Mesenchymal stem cell (in vitro differentiated cells and primary cell): ENCODE measurements at places on chromosomes 4 and X.

GRCh38 chr4:26821031-26821430 is 39.6 kb upstream of the STIM2 start:
- H3K4me1 ChIP-seq: no peaks in the 10 kb centered on the region
- no peak for DNase-seq
- H3K27me3 ChIP-seq: no peaks in the 10 kb centered on the region

DNA sequence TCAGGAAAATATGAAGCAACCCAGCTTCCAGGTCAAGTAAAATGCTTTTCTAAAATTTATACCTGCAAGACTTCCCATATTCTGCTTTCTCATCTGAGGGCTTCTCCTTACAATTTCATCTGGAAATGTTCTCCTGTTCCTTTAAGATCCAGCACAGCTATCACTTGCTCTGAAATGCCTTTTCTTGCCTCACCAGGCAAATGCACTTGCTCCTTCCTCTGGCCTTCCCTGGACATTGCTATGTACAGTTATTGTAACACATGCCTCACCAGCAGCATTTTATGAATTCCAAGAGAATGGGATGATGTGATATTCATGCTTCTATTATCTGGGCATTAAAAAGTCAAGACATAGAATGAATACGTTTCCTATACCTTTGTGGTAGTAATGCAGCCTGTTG is 842.1 kb upstream of the INTU start:
- peak; percentile 19 for DNase-seq
- H3K4me3 ChIP-seq: no peak overlapping the region
- no peak overlapping the region for H3K27ac ChIP-seq
- H3K4me1 ChIP-seq: peaks cover 3% of the 10 kb centered on the region
- no peaks in the 10 kb centered on the region for H3K36me3 ChIP-seq

GRCh38 chr4:25925486-25926201 is 11.6 kb downstream of the SMIM20 start:
- peaks cover 9% of the 10 kb centered on the region for H3K36me3 ChIP-seq
- no peak overlapping the region for H3K27ac ChIP-seq
- H3K27me3 ChIP-seq: no peaks in the 10 kb centered on the region

DNA sequence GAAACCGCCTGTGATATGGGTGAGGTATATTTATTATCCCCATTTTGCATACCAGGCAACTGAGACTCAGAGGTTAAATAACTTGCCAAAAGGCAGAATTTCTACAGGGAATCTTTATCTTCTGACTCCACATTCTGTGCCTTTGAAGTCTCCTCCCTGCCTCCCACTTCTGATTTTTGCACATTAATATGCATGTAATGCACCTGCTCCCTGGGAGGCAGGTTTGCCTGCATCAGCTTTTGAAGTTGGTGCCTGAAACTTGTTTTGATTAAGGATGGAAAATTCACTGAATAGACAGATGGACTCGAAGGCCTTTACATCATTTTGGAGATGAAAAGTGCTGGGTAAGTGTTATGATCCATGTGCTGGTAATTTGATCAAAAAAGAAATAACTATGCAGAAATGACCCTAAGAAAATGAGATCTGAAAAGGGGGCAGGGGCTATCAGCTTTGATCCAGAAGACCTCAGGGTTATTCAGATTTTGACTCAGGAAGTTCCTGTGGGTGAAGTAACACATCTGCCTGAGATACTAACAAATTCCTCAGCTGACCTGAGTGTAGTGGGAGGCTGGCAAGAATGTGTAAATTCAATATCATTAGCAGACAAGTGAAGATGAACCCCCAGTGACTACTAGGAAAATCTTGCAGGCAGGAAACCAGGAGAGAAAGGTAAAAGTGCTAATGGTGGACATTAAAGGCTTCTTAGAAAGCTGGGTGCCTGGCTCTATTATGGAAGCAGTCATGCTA is 167.5 kb upstream of the BOD1L1 start:
- no peak overlapping the region for H3K4me3 ChIP-seq
- no peaks in the 10 kb centered on the region for H3K27me3 ChIP-seq
- no peaks in the 10 kb centered on the region for H3K36me3 ChIP-seq
- H3K4me1 ChIP-seq: no peaks in the 10 kb centered on the region

DNA sequence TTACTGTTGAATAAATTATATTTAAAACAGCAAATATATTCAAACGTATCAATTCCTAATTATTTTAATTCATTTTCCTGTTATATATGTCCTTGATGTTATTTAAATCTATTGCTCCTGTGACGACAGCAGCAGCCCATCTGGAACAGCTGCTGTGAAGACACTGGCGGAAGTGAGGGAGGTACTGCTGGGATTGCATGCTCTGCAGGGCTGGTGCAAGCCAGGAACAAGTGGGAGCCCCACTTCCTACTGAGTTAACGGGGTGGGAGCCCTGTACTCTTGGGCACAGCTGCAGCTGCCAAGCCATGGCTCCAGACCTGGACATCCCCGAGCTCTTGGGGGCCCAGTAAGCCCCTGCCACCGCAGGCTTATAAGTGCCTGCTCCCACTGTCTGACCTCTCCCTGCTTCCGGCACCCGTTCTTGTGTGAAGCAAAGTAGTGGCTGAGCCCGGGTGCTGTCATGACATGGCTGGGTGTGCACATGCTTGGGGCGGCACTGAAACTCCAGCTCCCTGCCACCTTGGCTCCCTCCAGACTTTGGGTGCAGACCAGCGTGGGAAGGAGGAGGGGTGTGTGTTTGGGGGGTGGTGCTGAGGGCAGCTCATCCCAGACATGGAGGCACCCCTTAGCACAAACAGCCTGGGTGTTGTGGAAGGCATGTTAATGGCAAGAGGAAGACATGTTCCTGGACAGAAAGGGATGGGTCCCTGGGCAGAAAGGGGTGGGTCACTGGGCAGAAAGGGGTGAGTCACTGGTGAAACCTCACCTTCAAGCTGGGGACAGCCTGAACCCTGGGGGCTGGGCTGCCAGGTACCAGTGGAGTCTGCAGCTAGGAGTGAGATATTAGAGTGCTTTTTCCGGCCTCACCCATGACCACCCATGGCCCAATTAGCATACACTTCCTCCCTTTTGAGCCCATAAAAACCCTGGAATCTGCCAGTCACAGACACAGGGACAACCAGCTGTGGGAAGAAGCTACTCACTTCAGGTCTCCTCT is 1981.3 kb upstream of the IGFBP7 start:
- H3K27me3 ChIP-seq: no peaks in the 10 kb centered on the region
- H3K4me1 ChIP-seq: peaks cover 2% of the 10 kb centered on the region
- no peak overlapping the region for H3K4me3 ChIP-seq

GRCh38 chr4:75637176-75637575 is 6.8 kb upstream of the CDKL2 start:
- peak; percentile 39 for DNase-seq
- H3K4me3 ChIP-seq: no peak overlapping the region
- H3K27ac ChIP-seq: peak overlapping the region; percentile 58
- H3K4me1 ChIP-seq: peaks cover 3% of the 10 kb centered on the region
- no peaks in the 10 kb centered on the region for H3K27me3 ChIP-seq

DNA sequence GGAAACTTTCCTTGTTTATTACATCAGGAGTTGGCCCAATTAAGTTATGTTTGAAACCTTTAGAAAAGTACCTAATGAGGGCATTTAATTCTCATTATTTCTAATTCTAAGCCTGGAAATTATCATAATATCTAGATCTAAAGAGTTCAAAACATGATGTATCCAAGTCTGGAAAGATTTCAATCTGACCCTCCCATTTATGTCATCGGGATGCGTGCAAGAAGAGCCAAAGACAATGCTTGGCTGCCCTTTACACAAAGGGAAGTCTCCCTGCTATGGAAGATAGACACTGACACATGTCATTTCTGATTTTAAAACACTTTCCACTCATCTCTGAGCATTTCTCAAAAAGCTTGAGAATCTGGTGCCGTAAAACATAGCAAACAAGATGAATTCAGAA is 222.4 kb downstream of the ANTXR2 start:
- no peak overlapping the region for H3K27ac ChIP-seq
- no peaks in the 10 kb centered on the region for H3K4me1 ChIP-seq
- no peaks in the 10 kb centered on the region for H3K27me3 ChIP-seq

- H3K4me1 ChIP-seq: no peaks in the 10 kb centered on the region
- no peak for DNase-seq
- H3K27me3 ChIP-seq: no peaks in the 10 kb centered on the region
- no peaks in the 10 kb centered on the region for H3K36me3 ChIP-seq
Observed at GRCh38 chr4:104901438-104901837, 245.2 kb upstream of the TET2 start.

- no peak overlapping the region for H3K27ac ChIP-seq
- H3K36me3 ChIP-seq: no peaks in the 10 kb centered on the region
- no peaks in the 10 kb centered on the region for H3K4me1 ChIP-seq
- no peak overlapping the region for H3K4me3 ChIP-seq
Observed at GRCh38 chr4:42806303-42806835, 86.1 kb upstream of the GRXCR1 start.

DNA sequence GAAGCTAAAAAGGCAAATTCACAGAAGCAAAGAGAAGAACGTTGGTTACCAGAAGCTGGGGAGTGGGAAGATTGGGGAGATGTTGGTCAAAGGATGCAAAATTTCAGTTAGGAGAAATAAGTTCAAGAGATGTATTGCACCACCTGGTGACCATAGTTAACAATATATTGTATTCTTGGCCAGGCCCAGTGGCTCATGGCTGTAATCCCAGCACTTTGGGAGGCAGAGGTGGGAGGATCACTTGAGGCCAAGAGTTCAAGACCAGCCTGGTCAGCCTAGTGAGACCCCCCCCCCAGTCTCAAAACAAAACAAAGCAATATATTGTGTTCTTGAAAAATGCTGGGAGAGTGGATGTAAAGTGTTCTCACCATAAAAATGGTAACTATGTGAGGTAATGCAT is 67.9 kb downstream of the TAB3 start:
- H3K4me3 ChIP-seq: no peak overlapping the region
- H3K27ac ChIP-seq: no peak overlapping the region
- no peaks in the 10 kb centered on the region for H3K4me1 ChIP-seq
- no peaks in the 10 kb centered on the region for H3K27me3 ChIP-seq
- no peak for DNase-seq

GRCh38 chr4:74475946-74476345 is 31.0 kb downstream of the AREG start:
- no peaks in the 10 kb centered on the region for H3K36me3 ChIP-seq
- DNase-seq: no peak
- no peak overlapping the region for H3K4me3 ChIP-seq
- H3K27me3 ChIP-seq: no peaks in the 10 kb centered on the region

DNA sequence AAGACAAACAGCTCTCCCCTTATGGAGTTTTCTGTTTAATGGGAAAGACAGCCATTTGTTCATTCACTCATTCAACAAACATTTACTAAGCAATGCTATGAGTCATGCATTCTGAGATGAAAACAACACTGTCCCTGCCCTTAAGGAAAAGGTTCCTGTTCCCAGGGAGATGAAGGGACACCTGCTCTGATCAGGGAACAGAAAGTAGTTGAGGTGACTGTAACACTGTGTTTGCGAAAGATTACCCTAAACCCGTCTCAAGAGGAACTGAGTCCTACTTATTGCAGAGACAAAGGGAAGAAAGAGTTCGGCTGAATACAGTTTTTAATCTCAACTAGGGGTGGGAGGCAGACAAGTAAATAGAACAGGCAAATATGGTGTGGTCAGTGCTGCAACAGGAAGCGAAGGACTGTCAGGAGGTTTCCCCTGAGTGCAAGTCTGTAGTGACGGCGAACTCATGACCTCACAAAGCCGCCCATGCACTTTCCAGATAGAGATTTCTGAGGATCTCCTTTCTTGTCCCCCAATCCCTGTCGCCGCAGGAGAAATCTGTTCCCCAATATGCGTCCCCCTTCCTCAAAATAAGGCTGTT is 712 bp downstream of the STX18 start:
- H3K4me1 ChIP-seq: peaks cover 4% of the 10 kb centered on the region
- H3K27ac ChIP-seq: peak overlapping the region; percentile 9
- H3K27me3 ChIP-seq: no peaks in the 10 kb centered on the region
- H3K36me3 ChIP-seq: no peaks in the 10 kb centered on the region
- peak overlapping the region; percentile 94 for H3K4me3 ChIP-seq

DNA sequence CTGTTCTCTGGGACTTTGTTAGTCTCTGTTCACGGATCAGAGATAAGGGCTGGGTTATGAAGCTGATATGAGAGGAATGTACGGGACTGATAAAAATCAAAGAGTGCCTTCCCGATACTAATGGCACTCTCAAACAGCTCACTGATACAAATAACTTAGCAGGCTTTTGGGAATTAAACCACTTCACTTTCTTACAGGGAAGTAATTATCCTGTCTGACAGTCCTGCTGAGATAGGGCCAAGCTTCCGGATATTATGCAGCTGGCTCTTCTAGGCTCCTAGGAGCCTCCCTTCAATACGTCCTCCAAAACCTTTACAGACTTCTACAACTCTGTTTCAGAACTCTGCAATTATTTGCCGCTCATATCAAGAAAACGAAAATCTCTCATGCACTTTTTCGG is 418.0 kb downstream of the NLGN4X start:
- no peak overlapping the region for H3K4me3 ChIP-seq
- H3K36me3 ChIP-seq: no peaks in the 10 kb centered on the region
- no peaks in the 10 kb centered on the region for H3K4me1 ChIP-seq
- H3K27me3 ChIP-seq: no peaks in the 10 kb centered on the region

GRCh38 chr4:165124488-165124887 is 11.8 kb upstream of the TMEM192 start:
- no peaks in the 10 kb centered on the region for H3K4me1 ChIP-seq
- H3K36me3 ChIP-seq: no peaks in the 10 kb centered on the region
- no peaks in the 10 kb centered on the region for H3K27me3 ChIP-seq
- H3K4me3 ChIP-seq: no peak overlapping the region
- DNase-seq: no peak

GRCh38 chr4:138475116-138475515 is 233.0 kb upstream of the SLC7A11 start:
- H3K27me3 ChIP-seq: no peaks in the 10 kb centered on the region
- H3K4me1 ChIP-seq: no peaks in the 10 kb centered on the region
- H3K27ac ChIP-seq: no peak overlapping the region

DNA sequence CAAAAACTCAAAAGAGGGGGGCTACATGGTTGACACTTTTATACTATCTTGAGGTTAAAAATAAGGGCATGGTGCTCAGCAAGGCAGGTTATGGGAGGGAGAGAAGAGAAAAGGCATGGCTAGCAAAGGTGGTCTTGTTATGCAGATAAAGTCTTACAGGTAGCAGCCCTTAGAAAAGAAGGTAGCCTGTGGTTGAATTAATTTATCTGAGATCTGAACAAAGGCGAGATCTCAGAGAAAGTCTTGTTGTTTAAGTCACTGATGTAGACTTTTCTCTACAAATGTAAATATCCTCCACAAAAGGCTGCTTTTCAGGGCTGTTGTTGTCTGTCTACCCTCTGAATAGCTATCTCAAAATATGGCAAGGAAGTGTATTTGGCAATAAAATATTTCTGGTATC is 1250.4 kb downstream of the PCDH18 start:
- no peaks in the 10 kb centered on the region for H3K4me1 ChIP-seq
- no peaks in the 10 kb centered on the region for H3K36me3 ChIP-seq
- no peak overlapping the region for H3K4me3 ChIP-seq
- H3K27ac ChIP-seq: no peak overlapping the region
- no peaks in the 10 kb centered on the region for H3K27me3 ChIP-seq

DNA sequence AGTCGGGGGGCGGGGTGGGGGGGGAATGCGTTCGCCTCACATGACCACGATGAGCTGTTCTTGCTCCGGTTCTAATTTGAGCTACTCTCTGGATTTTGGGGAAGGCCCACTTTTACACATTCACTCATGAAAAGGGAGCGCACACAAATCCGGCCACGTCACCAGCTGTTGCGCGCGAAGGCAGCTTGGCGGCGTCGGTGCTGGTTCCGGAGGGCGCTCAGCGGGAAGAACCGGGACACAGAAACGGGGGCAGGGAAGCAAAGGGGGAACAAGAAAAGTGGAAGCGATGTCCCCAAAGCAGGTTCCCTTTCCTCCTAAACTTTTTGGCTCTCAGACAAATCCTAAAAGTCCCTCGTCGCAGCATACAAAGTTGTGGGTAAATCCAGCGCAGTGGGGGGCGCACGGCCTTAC is 605 bp downstream of the ANXA5 start:
- H3K36me3 ChIP-seq: peaks cover 30% of the 10 kb centered on the region
- H3K4me1 ChIP-seq: peaks cover 2% of the 10 kb centered on the region
- DNase-seq: peak; percentile 89
- peak overlapping the region; percentile 89 for H3K27ac ChIP-seq
